Naive B cell (primary cell): ENCODE measurements at places on chromosomes 2 and 18. TPM values are rescaled to one million over a fixed set of nuclear protein-coding genes. Genes with fewer than 3 reads are reported as not detected.

DNA sequence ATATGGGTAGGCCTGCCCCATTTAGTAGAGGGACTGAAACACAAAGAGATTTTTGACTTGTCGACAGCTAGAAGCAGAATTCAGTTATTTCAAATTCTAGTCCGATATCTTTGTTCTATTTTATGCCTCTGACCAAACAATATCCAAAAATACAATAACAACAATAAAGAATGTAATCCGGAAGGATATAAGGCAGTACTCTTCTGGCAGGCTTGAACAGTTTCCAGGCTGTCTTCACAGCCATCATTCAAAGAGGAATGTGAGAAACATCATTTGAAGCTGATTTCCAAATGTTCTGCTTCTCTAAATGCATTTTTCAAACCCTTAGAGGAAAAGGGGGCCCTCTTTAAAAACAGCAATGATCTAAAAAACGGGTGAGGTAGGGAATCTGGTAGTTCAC, 36.7 kb upstream of the SPTBN1 start:
- no peak for DNase-seq

GRCh38 chr2:10530607-10531239, 82.6 kb upstream of the ODC1 start:
- DNase-seq: no peak

DNA sequence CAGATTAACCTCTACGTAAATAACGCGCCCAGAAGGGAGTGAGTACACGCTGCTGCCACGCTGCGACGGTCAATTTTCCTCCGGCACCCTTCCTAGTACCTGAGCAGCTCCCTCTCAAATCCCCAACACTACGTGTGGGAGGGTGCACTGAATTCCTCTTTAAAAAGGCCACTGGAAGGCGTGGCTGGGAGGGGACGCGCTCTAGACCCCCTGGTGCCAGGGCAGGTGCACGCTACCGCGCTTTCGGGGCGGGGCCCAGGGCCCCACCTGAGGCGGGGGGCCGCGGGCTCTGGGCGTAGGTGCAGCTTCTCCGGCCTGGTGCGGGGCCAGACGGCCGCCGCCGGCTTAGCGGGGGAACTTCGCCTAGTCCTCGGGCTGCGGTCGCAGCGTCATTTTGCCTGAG, 668 bp upstream of the ANKRD12 start:
- DNase-seq: no peak

- DNase-seq: no peak
Measured at GRCh38 chr2:202377207-202377761, 1.2 kb downstream of the BMPR2 start.

DNA sequence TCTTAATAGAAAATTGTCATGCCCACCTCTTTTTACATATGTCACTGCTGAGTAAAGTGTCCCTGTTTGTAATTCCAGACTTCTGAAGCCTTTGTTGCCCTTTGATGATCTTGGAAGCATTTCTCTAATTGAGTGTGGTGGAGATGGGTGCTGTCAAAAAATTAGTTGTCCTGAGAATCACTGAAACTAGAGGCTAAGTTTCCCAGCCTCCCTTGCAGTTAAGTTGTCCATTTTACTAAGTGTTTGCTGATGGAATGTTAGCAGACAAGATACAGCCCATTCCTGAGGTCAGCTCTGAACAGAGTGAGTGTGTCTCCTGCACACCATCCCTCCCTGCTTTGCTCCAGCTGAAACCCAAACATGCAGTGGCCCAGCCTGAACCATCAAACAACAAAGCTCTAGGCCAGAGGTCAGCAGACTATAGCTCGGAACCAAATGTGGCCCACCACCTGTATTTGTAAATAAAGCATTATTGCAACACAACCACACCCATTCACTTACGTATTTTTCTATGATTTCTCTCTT, 28.1 kb upstream of the TMEM177 start:
- no peak for DNase-seq

TBR1 gene
- not detected for polyA plus RNA-seq
